Breast epithelium (tissue), 4 donors: ENCODE measurements at places on chromosomes 5 and 9.

DNA sequence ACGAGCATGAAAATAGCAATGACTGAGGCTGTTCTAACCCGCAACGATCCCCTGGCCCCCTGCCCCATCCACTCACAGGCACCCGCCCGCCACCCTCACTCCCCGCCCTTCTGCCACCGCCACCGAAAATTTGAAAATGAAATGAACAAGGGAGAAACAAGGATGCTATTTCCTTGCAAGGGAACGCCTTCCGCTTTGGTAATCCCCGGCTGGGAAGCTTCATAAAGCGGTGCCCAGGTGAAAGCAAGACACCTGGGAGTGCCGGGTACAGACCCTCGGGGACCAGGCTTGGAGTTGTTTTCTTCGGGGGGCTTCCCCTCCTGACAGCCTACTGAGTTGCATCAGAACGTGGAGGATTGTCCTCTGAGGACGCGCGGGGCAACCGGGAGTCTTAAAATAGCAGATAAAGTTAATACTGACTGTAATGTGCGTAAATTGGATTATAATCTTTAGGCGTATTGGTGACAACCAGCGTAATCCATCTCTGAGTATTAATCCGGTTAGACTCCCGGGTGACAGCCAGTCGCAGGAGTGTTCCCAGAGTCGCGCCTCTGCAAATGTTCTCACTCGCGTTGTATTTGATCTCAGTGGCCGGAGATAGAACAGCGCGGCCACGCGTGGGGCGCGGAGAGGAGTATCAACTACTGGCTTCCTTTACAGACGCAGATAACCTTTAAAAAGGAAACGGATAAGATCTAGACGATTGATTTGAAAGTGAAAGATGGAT is 885 bp upstream of the MLLT3 start:
- no peaks in the 10 kb centered on the region for H3K36me3 ChIP-seq
- no peaks in the 10 kb centered on the region for H3K27me3 ChIP-seq
- peak overlapping the region; percentile 75 for H3K27ac ChIP-seq
- no peak for DNase-seq

GRCh38 chr5:127013407-127013806 is 17.0 kb downstream of the MARCHF3 start:
- no peak for DNase-seq
- H3K27me3 ChIP-seq: no peaks in the 10 kb centered on the region
- no peak overlapping the region for H3K27ac ChIP-seq
- no peaks in the 10 kb centered on the region for H3K36me3 ChIP-seq
- no peak overlapping the region for H3K4me3 ChIP-seq
- H3K4me1 ChIP-seq: no peaks in the 10 kb centered on the region

GRCh38 chr9:31799953-31800609 is 584.4 kb upstream of the ACO1 start:
- H3K27me3 ChIP-seq: no peaks in the 10 kb centered on the region
- H3K4me1 ChIP-seq: no peaks in the 10 kb centered on the region
- no peaks in the 10 kb centered on the region for H3K36me3 ChIP-seq
- DNase-seq: no peak
- no peak overlapping the region for H3K4me3 ChIP-seq

- H3K36me3 ChIP-seq: no peaks in the 10 kb centered on the region
- no peaks in the 10 kb centered on the region for H3K4me1 ChIP-seq
- H3K27me3 ChIP-seq: no peaks in the 10 kb centered on the region
- DNase-seq: no peak
These were observed 69.7 kb downstream of the WNK2 start for GRCh38 chr9:93253633-93254032.

DNA sequence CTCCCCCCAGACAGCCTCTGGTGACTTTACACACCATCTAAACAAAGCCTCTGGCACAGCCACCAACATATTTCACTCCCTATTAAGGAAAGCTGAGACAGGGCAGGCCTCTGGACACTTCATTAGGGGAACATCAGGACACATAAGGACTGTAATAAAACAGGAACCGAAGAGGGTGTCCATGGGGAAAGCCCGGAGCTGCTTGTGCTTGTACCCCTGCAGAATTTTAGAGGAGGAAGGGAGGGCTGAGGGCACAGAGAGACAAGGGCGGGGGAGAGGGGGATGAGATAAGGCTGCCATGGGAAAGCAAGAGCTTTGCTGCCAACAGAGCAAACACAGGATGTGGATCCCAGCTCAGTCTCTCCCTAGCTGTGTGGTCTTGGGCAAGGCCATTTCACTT is 138.4 kb downstream of the ASTN2 start:
- no peaks in the 10 kb centered on the region for H3K4me1 ChIP-seq
- DNase-seq: no peak
- H3K4me3 ChIP-seq: no peak overlapping the region
- no peaks in the 10 kb centered on the region for H3K36me3 ChIP-seq
- no peak overlapping the region for H3K27ac ChIP-seq

DNA sequence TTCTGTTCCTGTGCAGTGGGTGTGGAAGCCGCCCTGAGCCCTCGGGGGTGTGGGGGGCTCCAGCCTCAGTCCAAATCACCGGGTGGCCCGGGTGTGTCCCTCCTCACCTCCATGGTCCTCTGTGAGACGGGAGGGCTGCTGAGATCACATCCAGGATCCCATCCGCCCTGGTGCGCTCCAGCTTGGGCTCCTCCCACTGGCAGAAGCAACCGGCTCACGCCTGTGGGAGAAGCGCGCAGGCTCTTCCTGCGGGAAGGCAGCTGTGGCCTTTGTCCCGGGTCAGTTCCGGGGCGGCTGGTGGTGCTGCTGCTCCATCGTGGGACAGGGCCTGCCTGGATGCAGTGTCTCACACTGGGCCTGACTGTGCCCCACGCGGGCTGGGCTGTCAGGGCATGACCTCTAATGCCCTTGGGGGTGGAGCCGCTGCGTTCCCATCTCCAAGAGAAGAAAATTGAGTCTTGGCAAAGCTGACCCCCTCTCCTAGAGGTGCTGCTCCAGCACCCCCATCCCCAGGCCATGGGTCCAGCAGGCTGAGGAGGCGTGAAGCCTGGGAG is 18.5 kb downstream of the OLFM1 start:
- no peaks in the 10 kb centered on the region for H3K36me3 ChIP-seq
- H3K4me1 ChIP-seq: no peaks in the 10 kb centered on the region
- no peak overlapping the region for H3K27ac ChIP-seq
- no peak for DNase-seq
- H3K27me3 ChIP-seq: no peaks in the 10 kb centered on the region

- no peaks in the 10 kb centered on the region for H3K27me3 ChIP-seq
- no peak for DNase-seq
- no peaks in the 10 kb centered on the region for H3K4me1 ChIP-seq
- no peak overlapping the region for H3K27ac ChIP-seq
- no peaks in the 10 kb centered on the region for H3K36me3 ChIP-seq
These were observed 323.0 kb downstream of the SPOCK1 start for GRCh38 chr5:137176126-137176525.

DNA sequence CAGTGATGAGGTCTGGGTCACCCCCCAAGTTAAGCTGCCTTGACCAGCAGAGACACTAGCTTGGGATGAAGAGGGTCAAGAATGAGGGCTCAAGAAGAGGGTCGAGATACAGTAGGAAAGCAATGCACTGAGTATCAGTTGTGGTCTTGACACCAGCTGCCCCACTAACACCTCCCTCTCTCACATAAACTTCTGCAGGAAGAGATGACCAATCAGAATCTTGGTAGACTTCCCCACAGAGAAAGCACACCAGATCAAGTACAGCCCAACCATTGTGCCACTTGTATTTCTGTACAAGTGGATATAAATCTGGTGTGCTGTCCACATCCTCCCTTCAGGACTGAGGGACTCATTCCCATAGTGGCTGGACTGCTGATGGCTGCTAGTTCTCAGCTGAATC is 101.2 kb upstream of the ELL2 start:
- DNase-seq: no peak
- no peak overlapping the region for H3K4me3 ChIP-seq
- peaks cover 2% of the 10 kb centered on the region for H3K4me1 ChIP-seq
- H3K27ac ChIP-seq: no peak overlapping the region
